Vagina (tissue), 2 donors: ENCODE measurements at places on chromosomes 5 and 9.

DNA sequence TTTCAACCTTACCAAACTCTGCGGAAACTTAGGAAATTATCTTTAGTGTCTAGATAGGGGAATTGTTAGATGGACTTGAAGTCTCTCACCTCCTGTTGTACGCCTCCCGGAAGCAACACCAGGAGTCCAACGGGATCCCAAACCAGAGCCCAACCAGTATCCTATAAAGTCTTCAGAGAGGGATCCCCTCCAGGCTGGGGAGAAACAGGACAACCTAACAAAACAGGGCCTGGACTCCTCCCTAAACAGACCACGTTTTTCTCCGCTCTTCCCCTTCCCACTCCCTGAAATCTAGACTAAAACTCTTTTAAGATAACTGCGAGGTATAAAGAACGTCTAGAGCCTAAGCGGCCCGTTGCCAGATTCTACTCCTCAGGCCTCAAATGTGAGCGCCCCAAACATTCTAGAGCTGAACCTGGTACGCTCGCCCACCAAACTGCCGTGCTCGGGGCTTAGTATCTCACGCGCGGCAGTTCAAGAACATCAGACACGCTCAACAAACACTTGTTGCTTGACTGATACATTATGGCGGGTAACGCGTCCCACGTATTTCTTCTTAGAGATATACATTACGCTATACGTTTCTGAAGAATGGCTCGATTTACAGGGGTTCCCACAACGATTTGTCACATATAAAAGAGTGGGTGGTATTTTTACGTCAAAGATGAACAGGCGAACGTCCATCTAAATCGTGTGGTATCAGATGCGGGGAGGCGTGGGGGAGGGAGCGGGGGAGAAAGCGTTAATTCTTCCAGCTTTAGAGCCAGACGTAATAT, 663 bp upstream of the SMIM27 start:
- no peak for DNase-seq

DNA sequence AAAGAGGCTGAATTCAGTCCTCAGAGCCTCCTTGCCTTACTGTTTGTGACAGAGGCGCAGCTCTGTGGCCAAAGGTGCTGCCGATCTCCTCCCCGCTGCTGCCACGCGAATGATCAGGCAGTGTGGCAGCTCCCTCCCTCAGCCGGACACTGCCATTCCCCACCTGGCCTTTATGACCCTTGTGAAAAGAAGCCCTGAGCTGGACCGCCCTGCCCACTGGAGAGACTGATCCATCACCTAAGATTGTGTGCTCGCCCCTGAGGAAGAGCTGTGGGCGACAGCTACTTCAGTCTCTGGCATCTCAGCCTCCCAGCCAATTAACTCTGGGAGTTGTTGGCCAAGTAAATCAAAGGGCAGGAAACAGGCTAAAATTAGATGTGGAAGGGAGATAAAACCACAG, 90.9 kb downstream of the CARTPT start:
- DNase-seq = no peak

- no peak for DNase-seq
These were observed 250.9 kb downstream of the TMEM232 start for GRCh38 chr5:110475529-110475928.

DNA sequence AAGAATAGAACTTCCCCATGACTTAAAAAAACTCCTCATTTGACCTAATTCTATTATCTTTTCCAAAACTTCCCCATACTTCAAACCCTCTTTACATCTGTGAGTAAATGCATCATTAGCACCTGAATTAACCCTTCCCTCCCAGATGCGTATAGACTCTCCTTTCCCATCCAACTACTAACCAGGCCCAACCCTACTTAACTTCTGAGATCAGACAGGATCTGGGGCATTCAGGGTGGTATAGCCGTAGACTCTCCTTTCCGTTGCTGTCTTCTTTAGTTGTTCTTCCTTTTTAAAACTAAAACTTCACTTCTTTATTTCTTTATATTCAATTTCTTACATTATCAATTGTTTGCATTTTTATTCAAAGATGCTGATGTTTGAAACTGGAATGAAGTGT, 165.2 kb downstream of the SLCO4C1 start:
- no peak for DNase-seq

DNA sequence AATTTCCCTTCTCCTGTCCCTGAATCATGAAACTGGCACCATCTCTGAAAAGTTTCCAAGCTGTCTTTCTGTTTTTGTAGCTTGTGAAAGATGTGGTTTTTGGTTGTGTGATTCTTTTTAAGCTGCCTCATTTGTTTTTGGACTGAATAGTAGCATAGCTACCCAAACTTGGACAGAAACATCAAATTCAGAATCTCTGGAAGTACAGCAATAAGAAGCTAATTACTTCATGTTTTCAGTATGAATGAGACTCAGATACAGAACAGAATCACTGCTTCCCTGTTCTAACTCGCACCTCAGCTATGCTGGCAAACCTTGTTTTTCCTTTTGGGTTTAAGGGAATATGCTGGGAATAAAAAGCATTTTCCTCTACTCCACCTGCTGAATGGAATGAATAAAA, 101.0 kb downstream of the FGF1 start:
- DNase-seq = no peak

DNA sequence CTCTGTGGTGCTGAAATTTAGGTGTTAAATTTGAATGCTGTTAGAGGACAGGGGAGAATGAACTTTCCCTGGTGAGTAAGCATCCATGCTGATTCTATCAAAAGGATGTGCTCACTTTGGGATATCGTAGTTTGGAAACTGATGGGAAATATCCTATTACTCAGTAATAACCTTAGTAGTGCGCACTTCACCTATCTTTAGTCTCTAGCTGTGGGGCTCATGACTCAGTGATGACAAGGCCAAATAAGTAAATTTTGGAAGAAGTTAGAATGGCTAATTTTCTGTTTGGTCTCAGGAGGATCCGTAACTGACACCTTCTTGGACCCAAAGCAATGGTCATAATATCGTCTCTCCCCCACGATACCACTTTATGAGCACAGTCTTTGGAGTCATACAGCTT, 448.4 kb downstream of the PSAT1 start:
- DNase-seq = no peak

DNA sequence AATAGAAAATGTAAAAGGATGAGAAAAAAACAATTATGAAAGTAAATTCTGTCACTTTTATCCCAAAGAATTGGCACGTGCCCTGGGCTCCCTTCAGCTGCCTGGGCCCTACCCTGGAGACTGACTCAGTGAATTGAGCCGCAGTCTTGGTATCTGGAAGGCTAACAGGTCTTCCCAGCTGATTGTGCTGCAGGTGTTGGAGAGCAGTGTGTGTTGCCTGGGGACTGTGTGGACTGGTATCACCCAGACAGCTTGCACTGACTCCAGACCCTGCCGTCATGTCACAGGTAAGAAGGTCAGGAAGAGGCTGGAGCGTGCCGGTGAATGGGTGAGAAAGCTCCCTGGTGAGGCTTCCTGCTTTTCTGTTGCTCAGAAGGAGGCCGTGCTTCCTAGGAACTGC, 83.3 kb downstream of the AOPEP start:
- DNase-seq = no peak

GRCh38 chr5:164203581-164204225, 698.3 kb downstream of the MAT2B start:
- no peak for DNase-seq

GRCh38 chr5:181114284-181114843, 16.6 kb downstream of the OR2V1 start:
- no peak for DNase-seq

DNA sequence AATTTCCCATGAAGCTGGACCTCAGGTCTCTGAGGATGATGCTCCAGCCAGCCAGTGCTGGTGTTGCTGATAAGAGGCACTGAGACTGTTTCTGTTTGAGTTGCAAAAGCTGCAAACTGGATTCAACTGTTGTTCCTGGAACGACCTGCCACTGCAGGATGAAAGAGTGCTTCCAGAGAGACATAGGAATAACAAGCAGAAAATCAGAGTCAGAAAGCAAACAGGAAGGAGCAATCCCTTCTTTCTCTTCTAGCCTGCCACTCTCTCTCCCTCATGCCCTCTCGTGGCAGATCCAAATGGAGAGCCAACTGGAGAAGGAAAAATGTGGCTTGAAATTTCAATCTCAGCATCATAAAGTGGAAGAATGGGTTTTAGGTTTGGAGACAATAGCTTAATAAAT, 110.4 kb downstream of the STARD4 start:
- no peak for DNase-seq

DNA sequence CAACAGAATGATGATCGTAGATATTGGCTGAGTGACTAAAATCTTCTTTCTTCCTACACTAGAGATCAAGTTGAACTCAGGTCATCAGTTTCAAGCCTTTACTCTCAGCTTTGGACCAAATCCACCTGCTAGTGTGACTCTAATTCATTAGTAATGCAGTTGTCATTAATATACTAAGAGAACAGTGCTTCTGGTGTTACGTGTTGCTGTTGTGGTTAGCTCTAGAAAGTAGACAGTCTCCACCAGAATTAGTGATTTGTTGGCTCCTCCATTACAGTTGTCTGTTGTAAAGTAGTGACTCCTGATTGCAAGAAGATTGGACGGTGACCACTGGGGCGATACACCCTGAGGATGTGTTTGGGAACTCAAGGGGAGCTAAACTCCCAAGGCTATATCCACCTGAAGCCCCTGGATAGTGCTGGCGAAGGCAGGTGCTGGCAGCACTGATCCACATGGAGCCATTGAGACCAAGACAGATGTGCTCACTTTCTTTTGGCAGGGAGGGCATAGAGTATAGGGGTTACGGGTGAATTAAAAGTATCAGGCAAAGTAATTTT, 3.1 kb downstream of the CAMK4 start:
- DNase-seq = no peak

GRCh38 chr9:92247981-92248380, 45.5 kb downstream of the IARS1 start:
- no peak for DNase-seq

DNA sequence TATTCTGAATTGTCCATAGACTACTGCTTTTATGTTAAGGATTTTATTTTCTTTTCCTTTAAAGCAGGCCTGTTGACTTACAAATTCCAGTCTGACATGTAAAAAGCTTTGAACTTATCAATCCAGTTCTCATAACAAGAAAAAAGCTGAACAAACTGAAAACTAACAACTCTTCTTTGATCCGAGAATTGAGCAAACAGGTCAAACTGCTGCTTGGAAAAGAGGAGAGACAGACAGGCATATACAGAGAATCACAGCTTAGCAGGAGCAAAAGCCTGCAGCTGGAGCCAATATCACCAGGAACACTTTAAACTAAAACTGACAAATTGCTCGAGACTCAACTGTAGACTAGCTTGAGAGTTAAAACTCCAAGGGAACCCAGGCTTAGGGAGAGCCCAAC, 85.8 kb downstream of the HINT1 start:
- DNase-seq = no peak

- DNase-seq = no peak
These were observed 451 bp downstream of the LPAR1 start for GRCh38 chr9:111037708-111038330.

- no peak for DNase-seq
These were observed 4.6 kb downstream of the MORN5 start for GRCh38 chr9:122164286-122164685.

GRCh38 chr5:149959406-149960236, 937 bp upstream of the SLC26A2 start:
- no peak for DNase-seq

GRCh38 chr9:112863214-112863613, 27.5 kb downstream of the SLC46A2 start:
- no peak for DNase-seq

- no peak for DNase-seq
These were observed 144.7 kb downstream of the TRPM6 start for GRCh38 chr9:74742792-74743730.

DNA sequence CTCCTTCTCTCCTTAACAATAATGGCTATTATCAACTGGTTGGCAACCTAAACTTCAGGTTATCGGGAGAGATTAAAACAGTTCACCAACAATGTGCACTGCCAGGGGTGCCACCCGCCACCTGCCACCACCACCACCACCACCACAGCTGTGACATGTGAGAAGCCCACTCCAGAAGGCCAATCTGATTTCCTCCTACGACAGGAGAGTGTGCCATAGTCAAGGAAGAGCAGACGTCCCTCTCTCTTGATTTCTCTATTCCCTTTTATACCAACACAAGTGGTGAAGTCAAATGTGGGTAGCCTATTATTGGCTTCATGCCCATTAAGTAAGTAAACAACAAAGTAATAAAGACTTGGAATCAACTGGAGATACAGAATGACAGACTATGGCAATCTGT, 22.4 kb downstream of the GNAQ start:
- DNase-seq = no peak

DNA sequence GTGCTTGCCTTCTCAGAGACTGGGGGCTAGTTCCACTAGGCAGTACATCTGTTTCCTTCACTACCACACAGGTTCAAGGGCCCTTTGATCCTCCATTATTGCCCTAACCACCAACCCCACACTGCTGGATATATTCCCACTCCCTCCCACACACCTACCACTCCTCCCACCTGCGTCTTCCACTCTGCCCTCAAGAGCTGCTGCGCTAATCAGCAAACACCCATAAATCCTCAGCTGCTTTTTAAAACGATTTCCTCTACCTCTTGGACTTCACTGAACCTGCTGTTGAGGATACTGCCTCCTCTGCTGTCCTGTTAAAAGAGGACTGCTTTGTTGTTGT, 120.9 kb downstream of the MAPKAP1 start:
- no peak for DNase-seq

DNA sequence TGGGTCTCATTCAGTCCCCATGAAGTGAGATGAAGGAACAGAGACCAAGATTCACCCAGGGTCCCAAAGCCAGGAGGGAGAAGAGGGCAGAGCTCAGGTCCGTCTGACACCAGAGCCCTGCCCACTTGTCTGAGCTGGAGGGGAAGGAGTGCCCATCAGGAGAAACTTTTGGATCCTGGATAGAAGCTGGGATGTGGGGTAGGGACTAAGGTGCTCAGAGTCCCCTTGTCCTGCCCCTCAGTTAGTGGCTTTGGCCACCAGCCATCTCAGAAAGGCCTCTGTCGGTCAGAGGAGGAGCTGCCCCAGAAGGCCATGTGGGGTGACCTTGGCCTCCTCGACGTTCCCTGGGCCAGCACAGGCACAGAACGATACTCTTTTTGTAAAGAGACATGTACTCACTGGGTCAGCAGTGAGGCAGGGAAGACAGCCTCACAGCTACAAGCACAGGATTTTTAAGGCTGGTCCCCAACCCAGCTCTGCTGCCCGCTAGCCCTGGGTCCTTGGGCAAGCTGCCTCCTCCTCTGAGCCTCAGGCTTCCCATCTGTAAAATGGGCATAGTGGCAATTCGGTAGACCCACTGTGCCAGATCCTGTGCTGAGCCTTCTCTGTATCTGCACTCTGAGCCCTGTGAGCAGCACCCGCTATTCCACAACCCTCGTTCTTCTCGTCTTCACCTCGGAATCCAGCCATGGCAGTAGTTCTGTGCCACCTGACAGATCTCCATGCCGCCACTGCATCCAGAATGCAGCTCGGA, 49.4 kb downstream of the C9orf50 start:
- no peak for DNase-seq

GRCh38 chr9:119951090-119951489, 581.9 kb upstream of the BRINP1 start:
- DNase-seq = no peak
